ENCODE measurements at places on chromosomes 5 and 9. TPM values are rescaled to one million over a fixed set of nuclear protein-coding genes. Genes with fewer than 3 reads are reported as not detected.

RAD1 gene
- polyA plus RNA-seq = 37.2 TPM

CDC20B gene
- polyA plus RNA-seq = 0.28 TPM

SUSD3 gene
- not detected for polyA plus RNA-seq

ARL15 gene
- polyA plus RNA-seq = 51.9 TPM

AK8 gene
- 1.2 TPM for polyA plus RNA-seq

All from neural cell (in vitro differentiated cells).